ENCODE measurements at places on chromosomes 16 and 17. TPM values are rescaled to one million over a fixed set of nuclear protein-coding genes. Genes with fewer than 3 reads are reported as not detected.

ADCY9 gene
- 69.0 TPM for total RNA-seq

DNA sequence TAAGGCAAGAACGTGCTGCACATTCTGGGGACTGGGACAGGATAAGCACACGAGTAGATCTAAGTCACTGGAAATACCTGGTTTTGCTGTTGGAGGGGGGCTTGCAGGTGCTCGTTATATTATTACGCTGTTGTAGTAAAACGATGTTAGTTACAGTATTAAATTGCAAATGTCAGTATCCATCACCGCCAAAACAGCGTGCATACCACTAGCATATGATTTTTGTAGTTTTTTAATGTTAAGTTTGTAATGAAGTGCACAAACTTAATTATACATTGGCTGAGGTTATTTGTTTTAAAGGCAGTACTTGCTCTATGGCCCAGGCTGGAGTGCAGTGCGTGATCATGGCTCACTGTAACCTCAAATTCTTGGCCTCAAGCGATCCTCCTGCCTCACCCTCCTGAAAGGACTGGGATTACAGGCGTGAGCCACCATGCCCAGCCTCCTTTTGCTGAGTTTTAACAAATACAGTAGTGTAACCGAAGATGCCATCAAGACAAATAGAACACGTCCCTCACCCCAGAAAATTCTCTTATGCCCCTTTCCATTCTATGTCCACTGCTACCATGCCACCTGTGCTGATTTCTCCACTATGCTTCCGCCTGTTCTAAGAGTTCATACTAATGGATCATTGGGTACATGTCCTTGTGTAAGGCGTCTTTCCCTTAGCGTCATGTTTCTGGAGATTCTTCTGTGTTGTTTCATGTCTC is 20.7 kb upstream of the CSNK1D start:
- peak; percentile 37 for DNase-seq

DNA sequence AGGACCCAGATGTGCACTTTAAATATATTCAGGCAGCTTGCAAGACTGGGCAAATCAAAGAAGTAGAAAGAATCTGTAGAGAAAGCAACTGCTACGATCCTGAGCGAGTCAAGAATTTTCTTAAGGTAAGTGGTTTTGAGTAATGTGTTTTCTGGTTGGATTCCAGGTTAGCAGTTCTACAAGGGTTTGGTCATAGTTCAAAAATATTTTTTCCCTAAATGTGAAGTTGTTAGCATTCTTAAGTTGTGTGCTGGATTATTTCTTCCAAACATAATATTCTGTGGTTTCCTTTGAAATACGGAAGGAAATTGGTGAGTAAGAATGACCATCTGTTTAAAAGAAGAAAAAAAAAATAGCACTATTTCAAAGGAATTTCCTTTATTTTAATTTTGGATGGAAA is 38.4 kb downstream of the PTRH2 start:
- DNase-seq: no peak

- peak; percentile 78 for DNase-seq
These were observed 96.6 kb downstream of the NXN start for GRCh38 chr17:882827-883585.

DNA sequence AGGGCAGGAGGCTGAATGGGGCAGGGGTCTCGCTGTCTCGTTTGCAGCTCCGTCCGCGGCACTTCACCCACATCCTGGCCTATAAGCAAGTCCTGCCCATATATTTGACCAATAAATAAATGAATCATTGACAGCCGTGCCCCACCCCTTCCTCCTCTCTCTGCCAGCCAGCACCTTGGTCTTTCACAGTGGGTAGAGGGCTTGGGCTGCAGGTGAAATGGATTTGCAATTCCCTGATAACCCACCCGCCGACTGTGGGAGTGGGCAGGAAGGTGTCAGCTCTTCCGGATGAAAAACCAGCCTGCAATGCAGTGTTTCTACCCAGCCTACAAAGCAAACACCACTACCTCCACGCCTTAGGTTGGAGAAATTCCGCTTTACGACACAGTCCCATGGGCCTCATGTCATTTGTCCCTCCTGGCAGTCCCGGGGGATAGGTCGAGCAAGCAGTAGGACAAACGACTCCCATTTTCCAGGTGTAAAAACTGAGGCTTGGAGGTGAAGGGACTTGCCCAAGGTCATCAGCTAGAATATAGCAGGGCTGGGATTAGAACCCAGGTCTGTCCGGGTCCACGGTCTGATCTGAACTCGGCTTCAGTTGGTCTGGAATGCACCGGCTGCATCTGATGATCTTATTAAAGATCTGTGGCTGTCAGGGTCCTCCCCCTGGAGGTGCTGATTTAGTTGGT is 79.0 kb downstream of the ABCC1 start:
- no peak for DNase-seq

- peak; percentile 29 for DNase-seq
These were observed 19.7 kb downstream of the CYB5B start for GRCh38 chr16:69443927-69444631.

KRTAP9-2 gene
- not detected for total RNA-seq

DNA sequence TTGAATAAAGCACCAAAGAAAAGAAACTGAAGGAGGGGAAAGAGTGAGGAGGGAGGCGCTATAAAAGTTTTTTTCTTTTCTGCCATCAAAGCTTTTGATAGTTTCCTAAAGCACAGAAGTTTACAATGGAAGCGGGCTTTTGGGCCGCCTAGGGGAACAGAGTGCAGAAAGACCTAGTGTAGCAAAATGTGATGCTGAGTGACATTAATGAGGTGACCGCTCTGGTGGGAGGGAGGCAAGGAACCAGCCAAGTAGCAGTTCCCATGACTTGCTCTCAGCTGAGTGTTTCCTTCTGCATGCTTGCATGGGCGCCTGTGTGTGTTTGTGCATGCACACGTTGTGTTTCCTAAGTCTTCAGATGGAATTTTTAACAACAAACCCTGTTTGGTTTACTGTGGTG is 15.5 kb downstream of the MSI2 start:
- no peak for DNase-seq

DNA sequence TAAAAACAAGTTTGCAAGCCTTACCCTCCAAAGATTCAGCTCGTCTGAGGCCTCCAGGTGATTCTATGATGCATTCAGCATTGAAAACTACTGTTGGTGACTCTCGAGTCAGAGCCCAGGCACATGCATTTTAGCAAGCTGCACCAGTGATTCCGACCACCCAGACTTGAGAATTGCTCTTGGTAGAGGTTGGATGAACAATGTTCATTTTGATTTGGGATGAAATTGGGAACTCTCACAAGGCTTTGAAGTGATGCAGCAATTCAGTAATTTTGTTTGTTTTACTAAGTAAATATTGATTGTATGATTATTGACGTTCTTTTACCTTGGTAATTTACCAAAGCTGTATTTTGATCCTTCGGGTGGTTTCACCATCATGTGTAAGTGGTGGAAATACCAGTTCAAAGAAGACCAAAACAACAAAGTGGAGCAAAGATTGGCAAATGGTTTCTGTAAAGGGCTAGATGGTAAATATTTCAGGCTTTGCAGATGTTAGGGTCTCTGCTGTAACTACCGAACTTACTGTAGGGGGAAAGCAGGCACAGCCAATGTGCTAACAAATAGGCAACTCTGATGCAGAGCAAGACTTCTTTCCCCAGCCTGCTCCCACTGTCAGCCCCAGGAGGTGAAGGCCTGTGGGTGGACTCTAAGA is 11.8 kb downstream of the ALDH3A2 start:
- no peak for DNase-seq

- no peak for DNase-seq
These were observed 41.8 kb downstream of the CYB5D2 start for GRCh38 chr17:4184811-4185210.

DNA sequence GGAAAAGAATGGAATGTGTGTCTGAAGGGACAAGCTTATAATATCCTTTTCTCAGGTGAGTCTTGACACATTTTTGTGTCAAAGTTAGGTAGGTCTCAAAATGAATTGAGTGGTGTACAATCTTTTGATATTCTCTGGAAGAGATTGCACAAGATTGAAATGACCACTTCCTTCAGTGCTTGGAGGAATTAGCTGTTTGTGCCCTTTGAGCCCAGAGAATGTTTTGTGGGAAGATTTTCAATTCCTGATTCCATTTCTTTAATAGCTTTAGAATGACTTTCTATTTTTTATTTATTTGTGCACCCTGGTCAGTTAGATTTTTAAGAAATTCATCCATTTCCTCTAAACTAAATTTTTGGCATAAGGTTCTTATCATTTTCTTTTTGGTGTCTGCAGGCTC is 1.6 kb upstream of the CCL13 start:
- no peak for DNase-seq

DNA sequence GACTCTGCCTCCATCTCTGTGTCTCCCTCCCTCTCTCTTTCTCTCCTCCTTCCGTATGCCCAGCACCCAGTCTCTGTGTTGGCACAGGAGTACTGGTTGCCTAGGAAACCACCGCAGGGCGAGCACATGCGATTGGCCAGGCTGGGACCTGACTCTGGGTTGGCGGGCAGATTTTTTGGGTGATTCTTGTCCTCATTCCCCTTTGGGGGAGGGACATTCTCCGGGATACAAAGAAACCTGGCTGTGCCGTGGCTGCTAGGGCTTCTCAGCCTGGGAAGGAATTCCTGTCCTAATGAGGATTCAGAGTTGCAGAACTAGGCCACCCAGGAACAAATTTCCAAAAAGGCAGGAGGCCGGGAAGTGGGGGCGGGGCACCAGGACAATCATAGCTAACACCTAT is 168.9 kb downstream of the SHISA9 start:
- DNase-seq: no peak

NOXO1 gene
- total RNA-seq: not detected

All from heart left ventricle (tissue), 16 donors.